Kasumi-1 (cell line): ENCODE measurements at places on chromosomes 2 and 18.

DNA sequence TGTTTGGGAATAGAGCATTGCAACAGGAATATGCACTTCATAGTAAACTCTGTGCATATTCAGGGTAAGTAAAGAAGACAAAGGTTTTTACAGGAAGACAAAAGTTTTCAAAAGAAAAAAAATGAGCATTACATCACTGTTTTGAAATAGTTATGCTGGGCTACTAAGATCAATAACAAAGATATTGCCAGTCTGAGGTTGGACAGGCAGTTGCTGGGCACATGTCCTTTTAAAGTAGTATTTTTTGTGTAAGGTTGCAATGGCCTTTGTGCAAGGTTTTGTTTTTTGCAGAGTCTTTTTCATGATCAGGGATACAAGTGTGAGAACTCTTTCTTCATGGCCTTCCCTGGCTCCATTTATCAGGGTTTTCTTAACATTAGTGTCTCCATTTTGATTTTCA lies 16.2 kb downstream of the IL1B start:
- DNase-seq, result no peak

- DNase-seq, result peak; percentile 52
These were observed 261.5 kb downstream of the TRIB2 start for GRCh38 chr2:12978066-12978835.

- no peak for DNase-seq
These were observed 26.9 kb downstream of the COL4A3 start for GRCh38 chr2:227191367-227191766.

DNA sequence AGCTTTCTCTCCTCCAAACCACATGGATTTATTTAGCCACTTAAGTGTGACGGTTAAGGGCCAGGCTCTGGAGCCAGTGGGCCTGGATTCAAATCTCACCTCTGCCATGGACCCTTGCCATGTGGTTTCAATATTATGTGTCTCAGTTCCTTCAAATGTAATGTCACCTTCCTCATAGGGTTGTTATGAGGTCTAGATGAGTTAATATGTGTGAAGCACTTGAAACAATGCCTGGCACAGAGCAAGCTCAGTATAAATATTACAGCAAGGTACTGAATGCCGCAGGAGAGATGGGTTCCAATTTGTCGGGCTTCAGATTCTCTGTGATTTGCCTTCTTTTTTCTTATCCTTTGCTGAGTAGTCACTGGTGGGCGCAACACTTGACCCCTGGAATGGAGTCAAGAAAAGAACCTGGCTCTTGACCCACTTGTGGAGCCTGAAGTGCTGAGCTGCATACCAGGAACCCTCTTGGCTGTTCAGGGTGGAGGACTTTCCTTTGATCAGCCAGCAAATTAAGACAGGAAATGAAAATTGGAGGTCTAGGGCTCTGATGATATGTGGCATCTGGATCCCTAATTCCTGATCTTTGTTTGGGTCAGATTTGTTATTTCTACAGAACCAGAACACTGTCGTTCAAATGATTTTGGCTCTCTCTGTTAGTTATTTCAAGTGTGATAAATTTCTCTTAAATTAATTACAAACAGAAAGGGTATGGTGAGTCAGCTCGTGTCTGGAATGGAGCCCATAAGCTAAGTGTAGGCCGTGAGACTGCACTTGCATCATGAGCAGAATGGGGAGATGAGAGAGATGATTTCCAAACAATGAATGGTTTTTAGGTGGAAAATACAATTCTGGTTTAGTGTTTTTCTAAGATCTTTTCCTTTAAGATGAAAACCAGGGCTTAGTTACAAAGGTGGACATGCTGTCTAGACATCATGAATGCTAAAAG lies 293.0 kb downstream of the KCNS3 start:
- no peak for DNase-seq

- peak; percentile 99 for DNase-seq
These were observed at the start of gene PRADC1 for GRCh38 chr2:73233154-73233931. Gene PRADC1, minus strand, starts transcription at chr2:73233239. Its CDS starts 79 bp downstream, at chr2:73233160.

- no peak for DNase-seq
These were observed 62.6 kb upstream of the CTLA4 start for GRCh38 chr2:203804764-203805485.

GRCh38 chr2:126877861-126878565 lies 20.7 kb upstream of the TEX51 start:
- no peak for DNase-seq

- no peak for DNase-seq
These were observed 17.4 kb upstream of the STON1 start for GRCh38 chr2:48512571-48512970.
